ENCODE measurements at places on chromosomes 7 and 10. TPM values are rescaled to one million over a fixed set of nuclear protein-coding genes. Genes with fewer than 3 reads are reported as not detected.

- DNase-seq = no peak
These were observed 68.6 kb downstream of the UNCX start for GRCh38 chr7:1301054-1301881.

GRCh38 chr10:133379152-133379800 lies at the start of gene PAOX:
TSS of gene PAOX (plus strand) at chr10:133379262. CDS start at chr10:133379317, 55 bp downstream.
- no peak for DNase-seq

Gene FXYD4
- polyA plus RNA-seq = not detected

GRCh38 chr7:128164061-128164954 lies 76.8 kb upstream of the LEP start:
- no peak for DNase-seq

GRCh38 chr10:1468811-1469210 lies 268.5 kb downstream of the ADARB2 start:
- no peak for DNase-seq

DNA sequence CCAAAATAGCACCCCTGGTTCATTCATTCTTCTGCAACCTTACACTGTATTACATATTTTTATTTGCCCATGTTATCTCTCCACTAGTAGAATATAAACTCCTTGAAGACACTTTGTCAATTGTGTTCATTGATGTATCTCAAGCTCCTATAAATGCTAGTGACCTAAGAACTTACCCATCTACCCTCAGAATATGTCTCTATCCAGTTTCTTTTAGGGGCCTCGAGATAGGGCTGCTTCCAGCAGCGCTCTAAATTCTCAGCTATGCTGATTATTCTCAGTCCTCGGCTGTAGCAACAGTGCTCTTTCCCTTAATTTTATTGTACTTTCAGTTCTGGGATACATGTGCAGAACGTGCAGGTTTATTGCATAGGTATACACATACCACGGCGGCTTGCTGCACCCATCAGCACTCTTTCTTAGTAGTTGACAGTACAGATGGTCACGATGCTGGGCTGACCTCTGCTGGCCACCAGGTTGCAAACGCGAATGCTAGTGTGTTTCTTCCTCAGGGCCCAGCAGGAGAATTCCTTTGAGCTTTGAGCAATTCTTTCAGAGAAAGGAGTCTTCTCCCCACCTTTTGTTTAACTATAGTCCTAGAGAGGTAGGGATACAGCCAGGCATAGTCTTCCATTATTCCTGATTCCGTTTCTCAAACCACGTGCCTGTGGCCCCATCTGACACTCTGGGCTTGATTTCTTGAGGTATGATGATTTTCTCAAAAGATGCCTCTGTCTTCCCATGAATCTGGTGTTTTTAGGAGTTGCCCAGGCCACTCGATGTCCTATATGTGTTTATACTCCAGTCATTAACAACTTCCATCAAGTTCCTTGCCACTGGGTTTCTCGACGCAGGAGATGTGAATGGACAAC lies 49.1 kb upstream of the CDC14C start:
- DNase-seq = peak; percentile 6

Gene COL1A2
- polyA plus RNA-seq = 862 TPM

Gene FAM13C
- polyA plus RNA-seq = 6.4 TPM

Gene CRHR2
- polyA plus RNA-seq = 0.06 TPM

Gene GPR37
- polyA plus RNA-seq = 1.5 TPM

- no peak for DNase-seq
These were observed 25.9 kb upstream of the PTPRN2 start for GRCh38 chr7:158613481-158613880.

GRCh38 chr10:43843321-43844101 lies 194.8 kb upstream of the ZNF32 start:
- no peak for DNase-seq

DNA sequence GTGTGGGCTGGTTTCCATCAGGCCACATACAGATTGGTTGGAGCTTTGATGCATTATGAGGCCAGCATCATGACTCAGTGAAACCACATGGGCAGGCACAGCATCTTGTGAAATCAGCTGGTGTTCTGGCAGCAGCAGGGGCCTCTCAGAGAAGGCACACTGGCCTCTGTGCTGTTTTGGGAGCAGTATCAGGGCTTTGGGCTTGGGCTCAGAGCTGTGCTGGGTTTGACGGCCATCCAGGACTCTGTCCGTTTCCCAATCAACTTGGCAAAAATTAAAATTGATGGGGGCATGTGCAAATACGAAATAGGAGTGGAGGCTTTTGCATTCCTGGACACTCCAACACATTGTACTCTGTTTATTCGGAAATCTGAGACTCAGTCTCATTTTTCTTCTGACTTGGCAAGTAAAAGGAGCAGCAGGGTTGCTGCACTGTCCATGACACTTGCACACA lies 190.9 kb downstream of the BMPER start:
- peak; percentile 33 for DNase-seq

Gene CDCA7L
- 49.5 TPM for polyA plus RNA-seq

DNA sequence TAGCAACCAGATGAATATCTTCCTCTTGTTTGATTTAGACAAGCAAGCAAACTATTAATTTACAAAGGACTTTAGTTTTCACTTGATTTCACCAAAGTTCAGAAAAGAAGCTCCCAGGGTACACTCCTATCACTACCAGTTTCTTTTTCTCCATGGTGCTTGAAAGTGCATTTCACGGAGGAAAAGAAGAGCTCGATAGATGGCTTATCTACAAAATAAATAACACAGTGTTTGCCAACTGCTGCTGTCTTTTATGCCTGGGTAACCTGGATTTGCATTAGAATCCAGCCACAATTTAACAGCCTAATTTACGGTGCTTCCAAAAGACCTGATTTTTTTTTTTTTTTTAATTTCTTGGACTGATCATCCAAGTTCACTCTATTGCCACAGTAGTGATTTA lies 275.7 kb downstream of the GPR37 start:
- DNase-seq = no peak

Gene OR13A1
- 0.06 TPM for polyA plus RNA-seq

DNA sequence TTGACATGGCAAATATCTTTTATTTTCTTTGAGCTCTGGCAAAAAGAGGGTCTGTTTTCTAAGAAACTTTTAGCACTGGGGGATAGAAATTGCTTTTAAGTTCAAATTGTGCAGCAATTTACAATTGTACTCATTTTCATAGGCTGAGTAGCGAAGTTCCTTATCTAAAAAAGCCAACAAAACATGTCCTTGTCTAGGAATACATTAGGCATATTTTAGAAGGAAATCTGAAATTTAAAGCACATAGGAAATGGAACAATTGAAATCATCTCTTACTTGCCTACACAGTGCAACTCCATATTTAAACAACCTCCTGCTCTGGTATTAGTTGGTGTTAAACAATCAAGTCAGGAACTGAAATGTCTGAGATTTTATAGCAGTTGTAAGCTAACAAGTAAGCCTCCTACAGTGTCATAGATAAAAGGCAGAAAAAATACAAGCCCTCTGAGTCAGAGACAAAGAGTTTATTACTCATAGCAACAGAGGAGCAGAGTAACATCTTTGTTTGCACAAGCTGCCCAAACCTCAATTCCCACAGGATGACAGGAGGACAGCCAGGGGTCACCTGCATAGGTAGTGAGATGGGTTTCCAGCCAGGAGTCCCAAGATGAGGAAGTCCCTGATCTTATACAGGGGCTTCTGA lies 280.2 kb upstream of the HGF start:
- DNase-seq = no peak

DNA sequence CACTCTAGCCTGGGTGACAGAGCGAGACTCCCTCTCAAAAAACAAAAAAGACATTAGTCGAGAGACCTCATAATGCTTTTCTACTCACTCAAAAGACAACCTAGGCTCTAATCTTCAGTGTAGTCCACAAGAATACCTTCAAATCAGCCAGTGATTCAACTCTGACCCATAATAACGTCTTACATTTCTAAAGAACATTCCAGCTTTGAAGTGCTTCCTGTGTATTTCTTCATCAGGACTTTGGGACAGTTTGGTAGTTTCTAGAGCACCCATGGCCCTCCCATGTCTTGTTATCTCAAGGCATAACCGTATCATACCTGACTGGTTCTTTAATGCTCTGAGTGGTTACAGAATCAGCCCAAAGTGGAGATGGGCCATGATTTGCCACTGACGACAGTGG lies 221.3 kb downstream of the SKIDA1 start:
- DNase-seq = no peak

DNA sequence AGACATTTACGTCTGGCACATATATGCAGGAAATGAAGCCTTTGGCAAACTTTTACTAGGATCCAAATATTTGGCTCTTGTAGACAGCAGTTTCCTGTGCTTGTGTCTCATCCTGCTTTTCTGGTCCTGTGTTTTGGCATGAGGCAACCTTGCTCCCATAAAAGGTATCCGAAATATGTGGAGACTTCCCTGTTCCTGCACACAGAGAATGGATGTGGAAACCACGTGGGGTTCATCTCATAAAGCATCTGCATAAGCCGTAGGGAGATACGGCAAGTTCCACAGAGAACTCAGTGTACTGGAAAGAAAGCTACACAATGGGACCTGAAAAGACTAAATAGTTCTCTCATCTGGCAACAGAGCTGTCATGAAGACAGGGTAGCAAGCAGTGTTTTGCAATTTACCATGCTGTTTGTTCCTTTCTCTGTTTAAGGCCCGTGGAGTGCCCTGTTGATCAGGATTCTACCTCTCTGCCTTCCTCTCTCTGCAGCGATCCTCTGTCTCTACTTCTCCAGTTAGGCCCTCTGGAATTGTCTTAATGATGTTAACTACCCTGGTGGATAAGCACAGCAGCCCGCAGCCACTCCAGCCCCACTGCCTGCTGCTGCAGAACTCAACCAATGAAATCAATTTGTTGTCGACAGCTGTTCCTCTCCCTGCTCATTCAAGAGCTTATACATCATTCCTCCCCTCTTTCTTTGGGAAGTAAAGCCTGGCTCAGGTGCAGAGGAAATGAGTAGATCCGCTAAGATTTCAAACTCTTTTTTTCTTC lies 293.6 kb downstream of the CSTF2T start:
- no peak for DNase-seq
